Stimulated activated CD8-positive, alpha-beta memory T cell treated with anti-CD3 and anti-CD28 coated beads, Interleukin-4, amount 100 ng/mL, for 4 hours (primary cell): ENCODE measurements at places on chromosomes 3 and 15.

GRCh38 chr3:170848292-170848917 is 21.6 kb downstream of the RPL22L1 start:
- DNase-seq: no peak

DNA sequence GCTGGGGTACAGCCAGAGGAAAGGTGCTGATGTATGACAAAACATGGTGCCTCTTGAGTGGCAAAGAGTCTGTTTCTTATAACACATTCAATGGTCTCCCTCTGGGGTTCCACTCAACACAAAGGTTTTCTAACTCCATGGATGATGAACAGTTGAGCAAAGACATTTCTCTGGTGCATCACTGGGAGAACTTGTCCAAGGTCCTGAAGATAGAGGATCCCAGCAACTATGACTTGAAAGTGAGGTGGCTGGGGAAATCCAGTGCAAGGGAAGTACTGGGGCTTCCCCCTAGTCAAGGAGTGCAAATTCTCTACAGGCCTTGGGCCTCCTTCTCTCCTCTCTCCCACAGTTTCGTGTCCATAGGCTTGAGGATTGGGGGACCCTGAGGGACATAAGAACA is 431.1 kb downstream of the WDR72 start:
- no peak for DNase-seq

DNA sequence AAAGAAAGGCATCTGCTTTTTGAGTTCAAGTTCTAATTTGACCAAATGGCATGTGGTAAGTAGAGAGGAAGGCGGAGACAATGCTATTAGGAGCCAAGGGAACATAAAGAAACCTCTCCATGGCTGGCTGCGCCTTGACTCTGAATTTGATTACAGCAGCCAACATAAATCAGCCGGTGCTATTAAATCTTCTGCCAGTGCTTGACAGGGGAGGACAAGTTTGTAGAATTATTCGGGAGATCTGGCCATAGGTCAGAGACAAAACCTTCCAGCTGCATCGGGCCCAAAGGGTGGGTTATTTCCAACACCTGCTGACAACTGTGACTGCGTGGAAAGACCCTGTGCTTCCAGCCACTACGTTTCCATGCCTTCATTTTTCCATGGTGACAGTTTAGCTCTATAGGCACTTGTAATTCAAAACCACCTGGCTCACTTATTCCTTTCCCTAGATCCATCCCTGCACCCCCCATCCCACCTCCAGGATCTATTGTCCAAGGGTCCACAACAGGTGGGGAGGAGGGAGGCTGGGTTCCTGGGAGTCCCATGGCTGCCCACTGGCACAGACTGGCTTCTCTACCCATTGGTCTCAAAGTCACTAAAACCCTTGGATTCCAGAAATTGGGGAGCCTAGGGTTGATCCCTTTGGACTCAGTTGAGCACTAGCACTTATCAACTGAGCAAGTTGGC is 15.9 kb downstream of the COLQ start:
- no peak for DNase-seq

GRCh38 chr3:49721896-49722781 is 1.6 kb downstream of the GMPPB start:
- DNase-seq: no peak

DNA sequence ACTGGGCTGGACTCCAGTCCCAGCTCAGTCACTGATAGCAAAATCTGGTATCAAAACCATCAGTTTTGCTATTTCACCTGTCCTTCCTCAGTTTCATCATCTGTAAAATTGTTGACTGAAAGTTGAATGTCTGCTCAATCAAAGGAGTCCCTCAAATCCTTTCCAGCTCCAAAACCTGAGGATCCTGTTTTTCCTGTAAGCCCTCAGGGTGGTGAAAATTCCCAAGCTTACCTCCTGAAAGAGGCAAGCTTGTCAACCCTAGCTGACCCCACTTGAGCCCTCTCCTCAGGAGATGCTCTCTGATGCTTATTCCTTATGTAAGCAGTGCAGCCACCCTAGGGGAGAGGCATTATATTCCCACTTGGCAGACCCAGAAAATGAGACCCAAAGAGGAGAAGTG is 82.6 kb downstream of the HMG20A start:
- no peak for DNase-seq

DNA sequence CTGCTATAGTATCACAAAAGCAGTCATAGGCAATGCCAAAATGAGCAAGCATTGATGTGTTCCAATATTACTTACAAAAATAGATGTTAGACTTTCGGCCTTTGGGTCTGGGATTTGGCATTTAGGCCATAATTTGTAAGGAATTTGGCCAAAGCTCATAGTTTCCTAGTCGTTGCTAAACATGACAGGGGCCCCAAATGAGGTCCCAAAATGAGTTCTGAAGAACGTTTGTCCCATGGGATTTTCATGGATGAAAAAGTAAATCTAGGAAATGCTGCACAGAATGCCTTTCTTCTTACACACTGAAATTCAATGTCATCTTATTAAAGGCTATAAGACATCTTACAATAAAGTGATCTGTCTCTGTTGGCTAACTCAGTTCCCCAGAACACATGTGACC is 456.0 kb downstream of the CNTN4 start:
- DNase-seq: no peak

DNA sequence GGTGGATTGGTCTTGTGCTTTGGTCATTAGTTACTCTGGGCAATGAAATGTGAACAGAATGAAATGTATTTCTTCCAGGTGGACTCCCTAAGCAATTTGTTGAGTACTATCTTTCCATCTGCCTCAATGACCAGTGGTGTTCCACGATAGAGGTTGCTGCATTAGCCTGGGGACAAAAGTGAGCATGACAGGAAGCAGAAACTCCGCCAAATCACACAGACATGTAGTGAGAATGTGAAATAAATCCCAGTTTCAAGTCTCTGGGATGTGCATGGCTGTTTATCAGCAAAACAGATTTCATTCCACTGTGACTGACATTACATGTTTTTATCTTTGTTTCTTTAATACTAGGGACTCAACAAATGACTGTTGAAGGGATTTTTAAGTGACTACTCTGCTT is 63.3 kb upstream of the DCBLD2 start:
- no peak for DNase-seq

DNA sequence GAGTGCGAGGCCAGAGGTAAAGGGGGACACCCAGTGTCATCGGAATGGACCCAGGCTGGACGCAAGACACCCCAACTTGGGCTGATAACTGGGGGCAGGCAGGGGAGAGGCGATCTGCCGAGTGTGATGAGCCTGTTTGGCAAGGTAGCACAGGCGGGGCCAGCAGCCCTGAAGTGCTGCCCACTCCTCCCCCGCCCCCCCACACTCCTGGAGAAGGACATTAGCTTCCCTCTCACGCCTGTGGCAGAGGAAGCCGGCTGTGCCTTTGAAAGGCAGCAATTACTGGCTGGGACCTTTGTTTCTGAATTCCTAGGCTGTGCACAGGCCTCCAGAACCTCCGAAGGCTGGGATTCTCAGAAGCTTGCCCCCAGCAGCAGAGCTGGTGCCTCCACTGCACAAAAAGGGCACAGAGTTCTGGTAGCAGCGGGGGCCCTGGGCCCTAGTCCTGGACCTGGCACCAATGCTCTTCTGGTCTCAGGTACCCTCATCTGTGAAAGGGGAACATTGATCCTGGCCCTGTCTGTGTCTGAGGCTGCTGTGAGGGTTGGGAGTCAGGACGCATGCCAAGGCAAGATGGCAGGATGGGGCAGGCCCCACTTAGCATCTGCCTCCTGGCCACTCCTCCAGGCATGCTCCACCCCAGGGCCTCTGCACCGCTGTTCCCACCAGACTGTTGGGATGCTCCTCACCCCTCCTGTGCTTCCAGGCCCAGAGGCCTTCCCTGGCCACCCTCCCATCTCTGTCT is 28.6 kb downstream of the IQSEC1 start:
- DNase-seq: no peak

DNA sequence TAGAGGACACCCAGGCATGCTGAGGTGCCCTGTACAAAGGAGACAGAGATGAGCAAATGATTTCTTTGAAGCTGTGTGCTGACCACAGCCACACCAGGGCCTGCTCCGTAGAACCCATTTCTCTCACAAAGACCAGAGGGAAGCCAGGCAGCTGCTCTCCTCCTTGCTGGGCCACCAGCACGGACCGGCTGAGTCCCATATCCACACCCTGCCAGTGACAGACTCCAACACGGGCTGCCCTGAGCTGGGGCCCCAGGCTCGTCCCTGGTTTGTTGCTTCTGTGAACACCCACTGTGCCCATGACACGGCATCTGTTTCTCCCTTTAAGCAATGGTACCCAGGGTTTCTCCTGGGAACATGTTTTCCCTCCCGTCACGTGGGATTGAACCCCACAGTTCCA is 284.5 kb downstream of the ADAMTS17 start:
- DNase-seq: no peak
